ENCODE measurements at places on chromosomes 5 and 9.
A peak's percentile ranks its signal among the peaks of the same experiment; 100 is the strongest.

GRCh38 chr5:65625743-65626142 lies 916 bp downstream of the SHLD3 start:
- DNase-seq, result no peak

GRCh38 chr9:95876138-95876444 lies 600 bp downstream of the ERCC6L2 start:
- DNase-seq, result no peak

DNA sequence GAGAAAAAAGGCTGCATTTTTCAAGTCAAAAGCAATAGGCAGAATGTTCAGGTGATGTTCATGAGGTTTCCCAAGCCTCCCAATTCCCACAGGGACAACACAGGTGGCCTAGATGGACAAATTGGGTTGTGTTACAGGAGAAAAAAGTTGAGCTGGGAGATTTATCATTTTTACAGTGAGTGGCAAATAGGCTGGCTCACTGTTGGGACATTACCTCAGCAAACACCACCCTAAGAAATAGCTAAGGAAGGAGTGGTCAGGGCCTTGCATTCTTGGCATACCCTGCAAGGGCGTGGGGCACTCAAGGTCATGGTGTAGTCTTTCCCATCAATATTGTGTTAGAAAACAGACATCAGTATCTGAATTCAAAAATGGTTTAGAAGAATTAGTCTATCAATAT lies 23.3 kb upstream of the CPLANE1 start:
- DNase-seq, result no peak

DNA sequence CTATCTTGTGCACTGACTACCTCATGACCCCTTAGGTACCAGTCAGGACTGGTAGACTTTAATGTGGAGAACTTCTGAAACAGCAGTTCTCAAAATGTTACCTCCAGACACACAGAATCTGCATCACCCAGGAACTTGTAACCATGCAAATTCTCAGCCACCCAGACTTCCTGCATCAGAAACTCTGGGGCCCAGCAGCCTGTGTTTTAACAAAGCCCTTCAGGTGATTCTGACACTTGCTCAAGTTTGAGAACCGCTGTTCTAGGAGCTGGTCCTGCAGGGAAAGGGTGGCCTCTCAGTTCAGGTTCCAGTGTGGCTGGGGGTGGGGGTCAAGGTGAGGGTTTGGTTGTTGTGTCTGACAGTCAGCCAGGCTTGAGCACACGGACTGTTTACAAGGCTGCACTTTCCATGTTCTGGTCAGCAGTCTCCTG lies 28.4 kb downstream of the ZFP62 start:
- no peak for DNase-seq

GRCh38 chr9:92404042-92404836 lies at the start of gene OGN:
TSS of gene OGN (minus strand) at chr9:92404578. CDS start at chr9:92403407, 1,171 bp downstream.
- DNase-seq, result no peak

DNA sequence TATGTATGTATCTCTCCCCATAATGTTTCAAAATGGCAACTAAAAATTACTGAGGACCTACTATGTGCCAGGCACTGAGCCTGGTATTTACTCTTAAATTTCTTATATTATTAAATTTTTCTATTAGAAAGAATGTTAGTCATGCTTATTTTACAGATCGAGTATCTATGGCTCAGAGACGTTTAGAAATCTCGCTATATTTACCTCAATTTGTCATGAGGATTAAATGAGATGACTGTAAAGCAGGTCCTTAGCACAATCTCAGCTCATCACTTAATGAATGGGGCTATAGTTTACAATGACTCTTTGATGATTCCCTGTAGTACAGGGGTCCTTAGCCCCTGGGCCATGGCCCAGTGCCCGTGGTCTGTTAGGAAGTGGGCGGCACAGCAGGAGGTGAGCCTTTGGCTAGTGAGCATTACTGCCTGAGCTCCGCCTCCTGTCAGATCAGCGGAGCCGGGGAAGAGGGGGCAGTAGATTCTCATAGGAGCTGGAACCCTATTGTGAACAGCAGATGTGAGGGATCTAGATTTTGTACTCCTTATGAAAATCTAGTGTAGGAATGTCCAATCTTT lies 15.5 kb downstream of the ENC1 start:
- DNase-seq, result no peak

GRCh38 chr9:92147030-92147851 lies 32.0 kb upstream of the SPTLC1 start:
- no peak for DNase-seq

DNA sequence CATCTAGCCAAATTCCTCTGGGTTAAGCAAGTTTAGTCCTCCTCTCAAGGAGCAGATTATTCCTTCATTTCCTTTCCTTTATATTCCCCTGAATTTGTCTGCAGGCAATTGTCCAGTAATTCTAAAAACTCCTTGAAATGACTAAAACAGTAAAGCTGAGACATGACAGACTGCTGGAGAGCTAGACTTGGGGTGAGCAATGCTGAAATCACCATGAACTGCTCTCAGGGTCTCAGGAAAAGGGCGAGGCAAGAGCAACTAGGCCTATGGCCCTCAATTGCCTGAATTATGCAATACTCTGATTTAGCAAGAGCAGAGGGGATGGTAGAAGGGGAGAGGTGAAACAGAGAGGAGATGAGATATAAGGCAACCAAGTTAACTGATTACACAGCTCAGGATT lies 172.9 kb upstream of the NREP start:
- DNase-seq, result no peak

DNA sequence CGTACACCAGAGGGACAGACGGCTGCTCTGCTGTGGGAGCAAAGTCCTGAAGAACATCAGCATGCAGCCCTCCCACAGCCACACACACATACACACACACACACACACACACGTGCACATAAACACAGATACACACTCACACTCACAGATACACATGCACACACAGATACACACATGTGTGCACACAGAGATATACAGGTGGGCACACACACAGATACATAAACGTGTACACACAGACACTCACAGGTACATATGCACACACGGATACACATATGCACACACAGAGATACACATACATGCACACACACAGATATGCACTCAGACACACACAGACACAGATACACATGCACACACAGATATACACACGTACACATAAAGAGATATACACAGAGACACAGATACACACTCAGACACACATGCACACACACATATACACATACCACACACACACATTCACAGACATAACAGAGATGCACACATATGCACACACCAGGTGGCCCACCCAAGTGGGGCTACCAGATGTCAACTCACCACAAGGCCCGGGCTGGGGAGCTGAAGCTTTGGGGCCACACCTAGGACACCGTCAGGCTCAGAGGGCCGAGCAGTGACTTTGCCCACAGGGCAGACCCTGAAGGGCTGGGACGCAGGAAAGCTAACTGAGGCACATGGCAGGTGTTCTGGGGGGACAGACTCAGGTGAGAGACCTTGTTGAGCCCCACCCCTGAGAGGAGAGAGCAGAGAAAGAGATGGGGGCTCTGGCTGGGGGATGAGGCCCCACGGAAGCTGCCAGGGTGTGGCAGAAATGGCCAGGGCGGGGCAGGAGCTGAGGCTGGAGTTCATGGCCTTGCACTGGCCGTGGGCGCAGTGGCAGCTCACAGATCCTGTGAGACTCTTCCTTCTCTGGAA lies 148.6 kb upstream of the PPP1R26 start:
- no peak for DNase-seq

DNA sequence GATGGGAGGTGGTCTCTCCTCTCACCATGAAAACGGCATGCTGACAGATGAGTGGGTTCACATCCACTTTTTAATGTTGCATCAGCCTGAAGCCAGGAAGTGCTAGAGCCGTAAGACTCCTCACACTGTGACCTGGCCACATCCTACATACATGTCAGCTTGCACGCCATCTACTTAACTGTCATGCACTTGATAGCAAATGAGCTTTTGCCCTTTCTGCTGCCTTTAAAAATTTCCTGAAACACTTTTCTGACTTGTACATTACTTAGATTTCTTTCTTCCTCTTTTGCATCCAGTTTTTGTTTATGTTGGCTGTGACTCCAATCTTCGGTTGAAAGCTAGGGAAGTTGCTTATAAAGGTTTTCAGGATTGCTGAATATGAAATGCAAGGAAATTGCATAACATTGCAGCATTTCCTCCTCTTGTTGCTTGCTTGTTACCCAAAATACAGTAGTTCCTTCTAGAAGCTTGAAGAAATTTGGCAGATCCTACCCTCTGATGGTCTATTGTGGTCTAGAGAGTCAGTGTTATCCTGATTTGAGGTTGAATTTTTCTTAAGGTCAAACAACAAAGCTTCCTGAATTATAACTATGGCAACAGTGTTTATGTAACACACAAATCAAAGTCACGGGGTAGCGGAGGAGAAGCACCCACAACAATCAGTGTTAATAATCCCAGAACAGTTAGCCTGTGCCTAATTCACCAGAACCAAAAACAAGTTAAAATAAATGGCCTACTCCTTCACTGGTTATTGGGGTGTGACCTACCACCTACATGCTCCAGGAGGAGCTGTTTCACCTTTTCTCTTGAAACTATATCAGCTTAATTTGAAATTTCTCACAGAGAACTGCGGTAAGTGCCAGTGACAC lies 232.5 kb downstream of the ARHGAP26 start:
- no peak for DNase-seq

DNA sequence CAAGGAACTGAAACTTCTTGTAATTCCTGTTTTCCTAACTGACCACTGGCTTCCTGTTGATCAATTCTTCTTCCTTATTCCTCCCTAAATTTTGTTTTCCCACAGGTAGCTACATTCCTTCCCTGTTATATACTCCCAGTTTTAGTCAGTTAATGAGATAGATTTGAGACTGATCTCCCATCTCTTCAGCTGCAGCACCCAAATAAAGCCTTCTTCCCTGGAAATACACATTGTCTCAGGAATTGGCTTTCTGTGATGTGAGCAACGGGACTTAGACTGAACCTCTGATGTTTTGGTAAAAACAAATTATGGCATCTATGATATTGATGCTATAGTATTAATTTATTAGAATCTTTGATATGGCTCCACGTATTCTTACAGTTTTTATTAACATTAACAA lies 617.3 kb upstream of the ST8SIA4 start:
- DNase-seq, result no peak

DNA sequence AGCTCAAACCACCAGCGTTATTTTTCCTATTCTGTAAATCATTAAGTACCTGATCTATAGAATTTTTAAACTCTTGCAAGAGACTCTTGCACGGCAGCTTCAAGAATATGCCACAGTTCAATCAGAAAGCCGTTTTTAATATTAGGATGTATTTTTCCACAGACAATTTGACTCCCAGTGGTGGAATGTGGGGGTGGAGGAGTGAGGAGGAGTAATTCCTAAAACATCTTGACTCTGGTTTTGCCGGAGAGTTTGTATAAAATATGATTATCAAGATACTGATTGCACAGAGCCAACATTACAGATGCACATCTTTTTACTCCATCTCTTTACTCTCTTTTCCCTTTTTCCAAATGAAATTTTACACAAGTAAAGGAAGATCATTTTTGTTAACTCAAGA lies 288.3 kb downstream of the ENC1 start:
- DNase-seq, result no peak

DNA sequence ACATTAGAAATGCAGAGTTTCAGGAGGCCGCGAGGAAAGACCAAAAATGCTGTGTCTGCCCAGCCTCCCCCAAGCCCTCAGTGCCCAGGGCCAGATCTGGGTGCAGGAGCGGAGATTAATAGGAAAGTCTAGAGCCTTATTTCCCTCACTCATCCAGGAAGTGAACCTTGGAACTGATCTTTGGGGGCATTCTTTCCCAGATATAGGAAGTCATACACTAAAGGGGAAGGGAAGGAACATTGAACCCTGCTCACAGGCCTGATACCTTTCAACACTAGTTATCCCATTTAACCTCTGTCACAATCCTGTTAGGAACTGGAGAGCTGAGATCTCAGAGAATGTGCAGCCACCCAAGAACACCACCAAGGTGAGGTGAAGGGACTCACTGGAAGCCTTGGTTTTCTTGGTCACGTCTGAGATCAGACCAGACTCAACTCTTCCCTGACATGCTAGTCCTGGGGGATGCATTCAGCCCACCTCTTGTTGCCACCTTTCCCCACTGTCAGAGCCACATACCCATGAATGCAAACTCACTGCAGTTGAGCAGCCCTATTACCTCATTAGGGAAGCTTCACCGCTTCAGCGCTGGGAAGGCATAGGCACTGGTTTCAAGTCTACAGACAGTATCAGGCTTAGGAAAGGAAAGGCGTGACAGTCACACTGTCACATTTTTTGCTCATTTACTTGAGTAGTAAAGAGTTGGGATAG lies 95.0 kb downstream of the KIAA1958 start:
- DNase-seq, result peak; percentile 11

- DNase-seq, result no peak
These were observed 163.4 kb downstream of the HSD17B3 start for GRCh38 chr9:96138616-96139015.

- DNase-seq, result no peak
These were observed 167.1 kb upstream of the SNX2 start for GRCh38 chr5:122607818-122608217.

- no peak for DNase-seq
These were observed 262.4 kb downstream of the CDH12 start for GRCh38 chr5:22590677-22591268.

DNA sequence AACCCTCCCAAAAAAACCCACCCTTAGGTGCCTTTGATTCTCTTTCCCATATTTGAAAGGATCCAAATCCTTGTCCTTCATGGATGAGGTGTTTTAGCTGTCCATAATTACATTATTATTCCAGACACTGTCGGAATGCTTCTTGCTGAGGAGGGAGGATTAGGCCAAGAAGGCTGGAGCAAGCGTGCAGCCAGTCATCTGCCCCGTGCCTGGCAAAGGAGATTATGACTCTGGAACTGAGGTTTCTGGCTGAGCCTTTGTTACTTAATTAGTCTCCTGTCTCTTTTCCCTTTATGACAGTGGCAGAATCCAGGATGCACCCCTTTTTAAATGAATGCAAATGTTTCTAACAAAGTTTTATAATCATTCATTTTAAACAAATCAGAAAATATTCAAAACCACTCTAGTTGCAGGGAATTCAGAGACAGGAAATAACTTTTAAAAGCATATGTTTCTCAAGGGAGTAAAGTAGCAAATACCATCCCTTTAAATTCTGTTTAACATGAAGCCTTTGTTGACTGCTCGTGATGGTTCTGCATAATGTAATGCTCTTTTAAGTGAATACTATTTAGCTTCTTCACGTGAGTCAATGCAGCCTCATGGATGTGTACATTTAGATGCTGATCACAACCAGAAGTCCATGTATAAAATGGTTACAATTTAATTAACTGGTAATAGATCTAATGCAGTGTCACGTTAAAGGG lies 69.8 kb downstream of the GALNT10 start:
- DNase-seq, result peak; percentile 57

GRCh38 chr5:135498637-135498995 lies 37.1 kb downstream of the NEUROG1 start:
- no peak for DNase-seq

- no peak for DNase-seq
These were observed 78.8 kb upstream of the MAST4 start for GRCh38 chr5:66517351-66517750.

GRCh38 chr9:116812231-116813030 lies 125.3 kb downstream of the TRIM32 start:
- no peak for DNase-seq

- no peak for DNase-seq
These were observed 262.5 kb downstream of the TUSC1 start for GRCh38 chr9:25415718-25416117.

- no peak for DNase-seq
These were observed 33.0 kb upstream of the SLC12A7 start for GRCh38 chr5:1144638-1145396.

Measured in neuronal stem cell (in vitro differentiated cells).